ENCODE measurements at places on chromosomes 3 and 15.
A peak's percentile ranks its signal among the peaks of the same experiment; 100 is the strongest.

DNA sequence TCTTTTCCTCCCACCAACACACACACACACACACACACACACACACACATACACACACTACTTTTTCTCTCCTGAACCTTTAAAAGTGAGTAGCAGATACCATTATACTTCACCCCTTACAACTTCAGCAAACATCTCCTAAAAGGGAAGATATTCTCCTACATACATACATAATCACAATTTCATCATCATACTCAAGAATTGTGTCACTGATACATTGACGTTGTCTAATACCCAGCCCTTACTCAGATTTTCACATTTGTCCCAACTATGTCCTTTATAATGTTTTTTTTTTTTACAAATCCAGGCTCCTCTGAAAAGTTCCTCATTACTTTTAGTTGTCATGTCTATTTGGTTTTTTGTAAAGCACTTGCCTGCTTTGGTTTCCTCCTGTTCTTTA lies 18.5 kb downstream of the ABHD6 start:
- no peak for DNase-seq

GRCh38 chr3:72189339-72189738 lies 404.4 kb upstream of the PROK2 start:
- no peak for DNase-seq

DNA sequence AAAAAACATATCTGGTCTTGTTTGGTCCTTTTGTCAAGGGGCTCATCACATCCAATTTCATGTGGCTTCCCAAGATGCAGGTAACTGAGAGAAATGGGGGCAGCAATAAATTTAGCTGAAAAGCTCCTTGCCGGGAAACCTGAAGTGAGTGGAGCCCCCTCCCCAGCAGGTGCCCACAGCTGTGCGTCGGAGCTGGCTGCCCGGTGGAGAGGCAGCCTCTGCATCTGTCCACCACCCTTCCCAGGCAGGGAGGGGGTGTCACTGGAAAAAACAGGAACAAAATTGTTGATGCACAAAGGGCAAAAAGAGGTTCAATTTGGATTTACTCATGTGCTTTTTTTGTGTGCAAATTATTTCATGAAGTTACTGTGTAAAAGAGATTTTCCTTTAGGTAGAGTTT lies 249.4 kb upstream of the LYSMD4 start:
- no peak for DNase-seq

DNA sequence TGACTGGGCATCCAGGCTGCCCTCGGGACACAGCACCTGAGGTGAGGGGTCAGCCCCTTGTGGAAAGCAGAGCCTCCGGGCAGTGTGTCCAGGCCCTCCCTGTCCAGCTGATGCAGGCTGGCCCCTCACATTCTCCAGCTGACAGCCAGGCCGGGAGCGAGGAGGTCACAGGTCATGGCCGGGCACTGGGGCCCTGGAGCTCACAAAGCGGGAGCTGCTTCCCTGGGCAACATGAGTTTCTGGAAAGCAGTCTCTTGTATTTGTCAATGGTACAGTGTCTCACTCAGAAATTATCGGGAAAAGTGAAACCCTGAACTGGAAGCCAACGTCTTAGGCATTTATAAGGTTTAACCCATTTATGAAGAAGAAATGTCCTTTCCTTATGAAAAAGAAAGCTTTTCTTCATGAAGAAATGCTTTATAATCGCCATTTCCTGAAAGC lies 118.5 kb downstream of the OPA1 start:
- DNase-seq, result no peak

- DNase-seq, result no peak
These were observed 679.0 kb upstream of the DPPA4 start for GRCh38 chr3:110016235-110016815.

DNA sequence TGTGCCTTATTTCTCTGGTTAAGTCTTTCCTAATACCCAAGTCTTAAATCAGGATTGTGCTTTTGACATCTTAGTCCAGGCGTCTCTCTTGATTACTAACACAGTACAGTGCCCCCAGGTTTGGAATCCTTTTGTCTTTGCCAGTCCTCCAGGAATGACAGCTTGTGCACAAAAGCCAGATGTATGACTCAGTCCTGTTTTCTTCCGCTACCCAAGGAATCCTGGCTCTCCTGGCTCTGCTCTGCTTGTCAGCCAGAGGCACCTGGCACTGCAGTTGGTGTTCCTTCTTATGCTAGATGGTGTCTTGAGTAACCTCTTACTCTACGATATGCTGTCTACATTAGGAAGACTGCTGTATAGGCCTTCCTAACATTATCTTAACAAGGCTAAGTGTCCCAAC lies 728.2 kb upstream of the NECTIN3 start:
- no peak for DNase-seq

GRCh38 chr15:85414037-85414436 lies 33.6 kb downstream of the AKAP13 start:
- no peak for DNase-seq

DNA sequence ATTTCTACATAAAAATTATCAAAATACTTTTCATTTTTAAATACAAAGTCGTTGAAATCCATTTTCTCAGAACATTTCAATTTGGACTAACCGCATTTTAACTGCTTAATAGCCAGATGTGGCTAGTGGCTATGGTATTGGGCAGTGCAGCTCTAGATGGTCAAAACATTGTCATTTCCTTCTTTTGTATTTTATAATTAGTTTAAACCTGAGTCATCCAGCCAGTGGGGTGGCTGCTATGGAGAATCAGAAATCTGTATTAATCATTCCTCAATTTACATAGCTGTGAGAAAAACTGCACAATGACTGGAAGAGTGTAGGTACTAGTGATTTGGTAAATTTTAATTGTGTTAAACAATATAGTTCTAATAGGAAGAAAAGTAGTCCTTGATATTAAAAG lies 245.3 kb downstream of the PDZRN3 start:
- no peak for DNase-seq

DNA sequence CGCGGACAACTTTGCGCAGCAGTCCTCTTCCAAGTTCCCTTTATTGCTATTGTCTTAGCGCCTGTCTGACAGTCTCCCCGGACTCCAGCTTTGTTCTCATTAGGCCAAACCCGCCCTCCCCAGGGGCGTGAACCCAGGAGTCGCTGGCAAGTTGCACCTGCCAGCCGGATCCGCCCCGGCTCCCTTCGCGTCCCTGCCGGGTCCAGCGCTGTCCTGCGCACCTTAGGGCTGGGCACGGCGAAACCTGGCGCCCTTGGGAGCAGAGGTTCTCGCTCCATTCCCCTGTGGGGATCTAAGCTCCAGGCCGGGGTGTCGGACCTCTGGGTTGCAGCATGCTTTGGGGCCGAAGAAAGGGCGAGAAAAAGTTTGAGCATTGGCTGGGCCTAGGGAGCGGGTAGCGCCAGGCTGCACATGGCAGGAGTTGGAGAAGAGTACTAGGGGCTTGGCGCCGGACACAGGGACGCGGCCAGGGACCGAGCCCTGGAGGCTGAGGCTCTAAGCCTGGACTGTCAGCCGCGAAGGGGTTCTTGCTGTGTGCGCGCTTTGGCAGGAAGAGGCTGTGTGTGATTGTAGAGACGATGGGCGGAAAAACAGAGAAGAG lies 335.1 kb upstream of the THRB start:
- no peak for DNase-seq

- no peak for DNase-seq
These were observed 71.6 kb upstream of the RPL35A start for GRCh38 chr3:197878427-197878826.

DNA sequence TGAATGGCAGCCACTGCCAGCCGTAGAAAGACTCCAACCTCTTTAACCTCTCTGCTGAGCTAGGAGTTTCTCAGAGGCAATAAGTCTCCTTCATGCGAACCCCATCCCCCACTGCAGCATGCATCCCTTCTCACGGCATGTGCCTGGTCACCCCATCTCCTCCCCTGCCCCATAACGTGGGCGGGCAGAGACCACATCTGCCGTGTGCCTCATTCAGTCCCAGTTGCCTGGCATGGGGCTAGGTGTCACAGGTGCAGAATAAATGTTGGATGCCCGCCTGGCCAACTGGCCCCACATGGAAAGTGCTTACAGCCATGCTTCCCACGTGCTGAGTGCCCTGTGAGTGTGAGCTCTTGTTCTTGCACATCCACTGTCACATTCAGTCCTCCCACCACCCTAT lies 43.5 kb upstream of the NTRK3 start:
- DNase-seq, result no peak

- no peak for DNase-seq
These were observed 42.6 kb downstream of the MGLL start for GRCh38 chr3:127779747-127780146.

GRCh38 chr15:76932135-76932966 lies 802 bp downstream of the RCN2 start:
- no peak for DNase-seq

DNA sequence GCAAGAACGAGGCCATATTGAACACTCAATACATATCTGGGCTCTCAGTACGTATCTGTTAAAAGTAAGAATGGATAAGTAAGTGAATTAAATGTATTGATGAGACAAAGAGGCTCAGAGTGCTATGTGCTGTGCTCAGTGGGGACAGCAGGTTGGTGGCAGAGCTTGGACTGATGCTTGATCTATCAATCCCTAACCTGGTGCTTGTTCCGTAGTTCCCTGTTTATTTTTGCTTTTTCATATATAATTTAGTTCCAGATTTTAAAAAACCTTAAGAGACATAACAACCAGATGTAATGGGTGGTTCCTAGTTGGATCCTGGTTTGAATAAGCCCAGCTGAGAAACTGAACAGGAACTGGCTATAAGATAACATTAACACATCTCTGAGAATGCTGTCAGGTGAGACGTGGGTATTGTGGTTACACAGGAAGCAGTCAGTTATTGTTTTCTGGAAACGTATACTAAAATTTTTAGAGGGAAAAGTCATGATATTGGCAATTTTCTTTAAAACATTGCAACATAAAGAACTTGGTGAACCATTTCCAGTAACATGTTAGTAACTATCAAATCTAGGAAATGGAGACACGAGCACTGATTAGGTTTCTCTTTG lies 120.5 kb downstream of the FOXB1 start:
- DNase-seq, result no peak

GRCh38 chr3:177482048-177482691 lies 284.9 kb upstream of the TBL1XR1 start:
- no peak for DNase-seq

- no peak for DNase-seq
These were observed 76.8 kb downstream of the TNIK start for GRCh38 chr3:171383206-171384018.

DNA sequence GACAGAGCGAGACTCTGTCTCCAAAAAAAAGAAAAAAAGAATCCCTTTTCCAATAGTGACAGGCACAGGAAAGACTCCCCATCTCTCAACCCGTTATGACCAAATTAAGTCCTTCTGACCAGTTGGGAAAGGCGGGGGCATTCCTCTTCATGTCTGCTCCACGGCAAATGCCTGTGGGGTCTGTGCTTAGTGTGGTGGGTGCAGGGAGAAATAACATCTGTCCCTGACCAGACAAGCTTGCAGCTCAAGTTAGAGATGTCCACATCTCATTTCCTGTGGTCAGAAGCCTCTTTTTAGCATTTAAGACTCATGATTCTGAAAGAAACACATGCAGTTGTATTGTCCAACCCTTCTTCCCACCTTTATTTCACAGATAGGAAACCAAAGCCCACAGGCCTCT lies 16.2 kb downstream of the PLA1A start:
- DNase-seq, result no peak

DNA sequence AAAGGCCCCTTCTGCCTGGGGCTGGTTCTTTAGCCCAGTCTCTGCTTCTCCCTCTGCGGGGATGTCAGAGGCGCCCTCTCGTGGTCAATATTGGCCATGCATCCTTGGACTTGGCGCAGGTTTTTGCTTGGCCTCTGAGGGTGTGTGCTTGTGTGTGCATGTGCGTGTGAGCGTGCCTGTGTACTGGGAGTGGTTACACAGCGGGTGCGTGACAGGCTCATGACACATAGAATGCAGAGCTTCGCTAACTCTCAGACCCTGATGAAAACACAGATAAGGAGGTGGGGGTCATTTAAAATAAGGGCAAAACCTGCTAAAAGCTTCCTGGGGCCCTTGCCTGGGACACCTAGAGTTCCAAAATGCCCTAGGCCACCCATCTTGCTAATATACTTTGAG lies 160.9 kb downstream of the SMAD6 start:
- peak; percentile 82 for DNase-seq

GRCh38 chr3:161600173-161600572 lies 103.6 kb downstream of the OTOL1 start:
- no peak for DNase-seq

- no peak for DNase-seq
These were observed 87.7 kb upstream of the NR2F2 start for GRCh38 chr15:96242761-96243160.

DNA sequence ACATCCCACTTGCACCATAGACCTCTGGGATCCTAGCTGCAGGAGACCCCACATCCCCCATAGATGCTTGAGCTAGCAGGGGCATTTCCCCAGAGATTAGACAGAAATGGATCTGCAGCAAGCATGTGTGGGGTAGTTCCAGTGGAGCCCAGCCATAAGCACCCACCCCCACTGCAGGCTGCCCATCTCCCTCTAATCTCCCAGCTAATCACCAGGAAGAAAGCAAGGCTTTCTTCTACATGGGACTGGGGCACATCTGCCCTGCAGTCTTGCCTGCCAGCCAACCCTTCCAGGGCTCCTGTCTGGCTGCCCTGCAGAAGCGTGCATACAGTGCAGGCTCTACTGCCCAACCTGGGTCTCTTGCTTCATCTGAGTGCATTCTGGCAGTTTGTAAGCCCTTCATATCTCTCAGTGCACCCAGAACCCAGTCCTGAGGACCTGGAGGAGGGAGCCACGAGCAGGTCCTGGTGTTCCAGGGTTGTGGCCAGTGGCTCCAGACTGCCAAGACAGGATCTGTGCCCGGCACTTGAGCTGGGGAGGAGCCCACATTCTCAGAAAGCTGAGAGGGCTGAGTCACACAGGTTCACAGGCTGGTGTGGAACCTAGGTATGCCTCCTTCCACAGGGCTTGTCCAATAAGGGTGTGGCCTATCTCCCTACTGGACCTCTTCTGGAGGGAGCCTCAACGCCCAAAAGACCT lies 49.9 kb upstream of the IGSF11 start:
- DNase-seq, result no peak
